ENCODE measurements at places on chromosomes 4 and X. TPM values are rescaled to one million over a fixed set of nuclear protein-coding genes. Genes with fewer than 3 reads are reported as not detected.
A peak's percentile ranks its signal among the peaks of the same experiment; 100 is the strongest.

GRCh38 chrX:3548765-3549391 lies 164.6 kb downstream of the PRKX start:
- no peak for DNase-seq

- no peak for DNase-seq
These were observed 130.8 kb upstream of the IL1RAPL2 start for GRCh38 chrX:104435249-104435648.

GRCh38 chrX:10015723-10016518 lies 48.8 kb downstream of the CLDN34 start:
- peak; percentile 65 for DNase-seq

GRCh38 chrX:134798472-134798871 lies 140.2 kb upstream of the PLAC1 start:
- DNase-seq: no peak

GRCh38 chr4:2040391-2041238 lies 18.5 kb upstream of the NAT8L start:
- DNase-seq: no peak

DNA sequence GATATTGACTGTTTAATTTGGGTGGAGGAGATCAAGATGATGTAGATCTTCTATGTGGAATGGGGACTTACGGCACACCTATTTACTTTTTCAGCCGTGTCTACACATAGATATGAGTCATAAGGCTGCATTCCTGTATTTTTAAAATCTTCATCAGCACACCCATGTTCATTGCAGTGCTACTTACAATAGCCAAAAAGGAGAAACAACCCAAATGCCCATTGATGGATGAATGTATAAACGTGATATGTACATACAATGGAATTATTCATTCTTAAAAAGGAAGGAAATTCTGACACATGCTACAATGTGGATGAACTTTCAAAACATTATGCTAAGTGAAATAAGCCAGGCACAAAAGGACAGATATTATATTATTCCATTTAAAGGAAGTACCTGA lies 98.6 kb downstream of the AASDH start:
- DNase-seq: no peak

DNA sequence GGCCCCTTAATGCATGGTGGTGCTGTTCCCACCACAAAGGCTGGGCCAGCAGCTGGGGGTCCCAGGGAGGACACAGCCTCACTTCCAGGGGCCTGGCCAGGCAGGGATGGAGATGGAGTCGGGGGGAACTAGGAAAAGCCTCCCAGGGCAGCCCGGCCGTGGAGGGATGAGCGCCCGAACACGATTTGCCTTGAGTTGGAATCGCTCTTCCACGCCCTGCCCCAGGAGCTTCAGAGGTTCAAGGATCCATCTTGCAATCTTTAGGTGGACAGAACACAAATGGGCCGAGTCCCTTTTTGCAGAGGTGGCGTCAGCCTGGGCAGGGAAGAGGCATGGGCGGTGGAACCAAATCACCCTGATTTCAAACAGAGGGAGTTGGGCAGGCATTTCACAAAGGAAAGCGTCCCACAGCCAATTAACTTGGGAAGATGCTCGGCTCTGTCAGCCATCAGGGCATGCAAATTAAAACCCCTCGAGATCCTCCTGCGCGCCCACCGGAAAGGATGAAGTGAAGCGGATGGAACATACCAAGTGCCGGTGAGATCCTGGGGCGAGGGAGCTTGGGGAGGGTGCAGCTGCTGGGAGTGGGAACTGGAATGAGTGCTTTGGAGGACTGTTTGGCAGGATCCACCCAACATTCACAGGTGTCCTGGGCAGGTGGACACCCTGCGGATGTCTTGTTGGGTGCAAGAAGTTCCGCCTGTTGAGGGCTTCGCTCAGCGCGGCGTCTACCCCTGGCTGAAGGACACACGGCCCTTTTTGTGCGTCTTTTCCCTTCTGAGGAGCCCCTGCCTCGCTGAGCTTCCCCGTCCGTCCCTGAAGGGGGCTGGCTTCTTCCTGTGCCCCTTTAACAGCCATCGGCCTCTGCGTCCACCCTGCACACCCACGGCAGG lies 75.7 kb downstream of the HTRA3 start:
- DNase-seq: no peak

DNA sequence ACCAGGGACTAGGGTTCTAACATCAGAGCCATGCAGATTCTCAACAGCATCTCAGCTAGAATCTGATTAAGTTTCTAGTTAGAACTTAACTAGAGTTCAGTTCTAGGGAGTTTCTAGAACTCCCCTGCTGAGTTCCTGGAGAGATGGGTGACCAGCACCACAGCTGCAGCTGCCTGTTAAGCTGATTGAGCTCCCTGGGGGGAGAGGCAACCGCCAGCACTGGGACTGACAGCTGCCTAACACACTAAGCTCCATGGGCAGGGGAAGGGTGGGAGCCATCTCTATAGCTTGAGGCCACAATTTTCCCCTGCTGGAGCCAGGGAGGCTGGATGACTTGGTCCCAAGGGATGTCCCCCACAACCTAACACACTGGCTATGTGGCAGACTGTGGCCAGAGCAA lies 84.2 kb downstream of the CHIC1 start:
- DNase-seq: no peak

Gene RBM3
- 294 TPM for total RNA-seq

Gene PRR27
- not detected for total RNA-seq

Gene COL4A6
- total RNA-seq: 0.05 TPM

All from glutamatergic neuron (in vitro differentiated cells).